ENCODE measurements at places on chromosomes 5 and 9.

- DNase-seq: no peak
Observed at GRCh38 chr5:106964132-106964531, 706.6 kb downstream of the EFNA5 start.

DNA sequence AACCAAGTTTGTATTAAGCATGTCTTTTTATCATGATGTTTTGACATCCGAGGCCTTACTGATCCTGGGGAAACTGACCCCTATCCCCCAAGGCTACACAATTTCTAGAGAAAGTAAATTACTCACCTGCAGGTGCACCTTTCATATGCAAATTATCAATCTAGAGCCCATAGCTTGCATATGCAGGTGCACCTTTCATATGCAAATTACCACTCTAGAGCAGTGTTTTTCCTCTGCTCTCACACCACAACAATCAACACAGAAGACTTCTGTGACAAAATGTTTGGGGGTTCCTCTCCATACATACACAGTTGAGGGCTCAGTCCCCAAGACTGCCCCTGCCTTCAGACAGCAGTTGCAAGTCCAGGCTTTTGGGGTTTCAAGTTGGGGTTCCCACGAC lies 203.7 kb upstream of the RORB start:
- DNase-seq: no peak

DNA sequence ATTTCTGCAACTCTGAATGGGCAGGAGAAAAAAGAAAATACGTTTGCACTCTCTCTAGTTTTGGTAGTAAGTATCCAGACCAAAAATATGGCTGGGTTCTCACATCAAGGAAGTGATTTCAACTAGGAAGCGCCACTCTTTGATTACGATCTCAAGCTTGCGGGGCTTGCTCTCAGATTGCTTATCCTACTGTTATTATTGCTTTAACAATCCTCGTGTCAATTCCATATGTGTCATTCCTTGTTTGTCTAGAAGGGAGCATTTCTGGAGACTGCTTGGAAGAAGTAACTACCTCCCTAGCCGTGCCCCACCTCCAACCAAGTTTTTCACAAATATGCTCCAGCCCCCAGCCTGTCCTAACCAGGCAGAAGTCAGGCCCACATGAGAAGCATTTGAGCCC lies 3.5 kb downstream of the PRUNE2 start:
- DNase-seq: no peak

DNA sequence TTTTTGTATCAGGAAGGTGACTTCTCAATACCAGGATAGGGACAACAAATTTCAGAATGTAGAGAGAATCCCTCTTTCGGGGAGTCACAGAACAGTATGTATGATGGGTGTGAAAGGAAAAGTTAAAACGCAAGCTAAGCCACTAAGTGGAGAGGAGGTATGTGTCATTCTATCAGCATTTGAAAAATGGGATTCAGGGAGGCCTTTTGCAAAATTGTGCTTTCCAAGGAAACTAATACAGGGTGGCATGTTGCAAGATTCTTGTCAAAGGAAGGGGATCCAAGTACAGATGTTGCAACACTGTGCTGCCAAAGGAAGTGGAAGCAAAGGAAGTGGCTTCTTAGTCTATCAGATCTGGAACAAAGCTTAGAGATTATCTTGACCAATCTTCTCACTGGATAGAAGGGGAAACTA lies 12.6 kb upstream of the TNIP1 start:
- no peak for DNase-seq

DNA sequence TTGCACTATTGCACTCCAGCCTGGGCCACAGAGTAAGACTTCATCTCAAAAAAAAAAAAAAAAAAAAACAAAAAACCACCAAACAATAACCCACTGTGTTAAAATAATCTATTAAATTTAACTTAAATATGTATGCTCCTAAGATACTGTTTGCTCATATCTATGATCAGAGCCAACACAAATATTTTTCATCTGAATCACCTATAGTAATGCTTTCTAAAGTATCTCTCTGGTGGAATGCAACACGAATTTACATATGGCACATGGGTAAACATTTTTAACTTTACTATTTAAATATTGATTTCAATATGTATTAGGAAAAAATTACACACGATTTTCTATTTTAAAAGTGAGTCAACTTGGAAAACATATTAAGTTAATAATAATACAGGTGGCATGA lies 196.4 kb downstream of the RFX3 start:
- DNase-seq: no peak

DNA sequence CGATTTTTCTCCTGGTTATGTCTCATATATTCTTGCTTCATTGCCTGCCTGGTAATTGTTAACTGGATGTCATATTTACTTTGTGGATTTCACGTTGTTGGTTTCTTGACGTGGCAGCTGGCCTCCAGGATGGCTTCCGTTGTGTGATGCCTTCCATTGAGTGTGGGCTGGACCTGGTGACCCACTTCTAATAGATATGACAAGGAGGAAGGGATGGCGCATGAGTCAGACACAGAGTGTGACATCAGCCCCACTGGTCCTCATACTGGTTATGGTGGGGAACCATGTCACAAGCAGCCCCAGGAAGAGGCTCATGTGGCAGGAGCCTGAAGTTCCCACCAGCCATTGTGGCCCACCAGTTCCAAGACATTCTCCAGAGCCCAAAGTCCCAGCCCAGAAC lies 6.4 kb upstream of the PAEP start:
- DNase-seq: no peak

GRCh38 chr5:157347301-157348048 lies 81.6 kb downstream of the CYFIP2 start:
- no peak for DNase-seq

DNA sequence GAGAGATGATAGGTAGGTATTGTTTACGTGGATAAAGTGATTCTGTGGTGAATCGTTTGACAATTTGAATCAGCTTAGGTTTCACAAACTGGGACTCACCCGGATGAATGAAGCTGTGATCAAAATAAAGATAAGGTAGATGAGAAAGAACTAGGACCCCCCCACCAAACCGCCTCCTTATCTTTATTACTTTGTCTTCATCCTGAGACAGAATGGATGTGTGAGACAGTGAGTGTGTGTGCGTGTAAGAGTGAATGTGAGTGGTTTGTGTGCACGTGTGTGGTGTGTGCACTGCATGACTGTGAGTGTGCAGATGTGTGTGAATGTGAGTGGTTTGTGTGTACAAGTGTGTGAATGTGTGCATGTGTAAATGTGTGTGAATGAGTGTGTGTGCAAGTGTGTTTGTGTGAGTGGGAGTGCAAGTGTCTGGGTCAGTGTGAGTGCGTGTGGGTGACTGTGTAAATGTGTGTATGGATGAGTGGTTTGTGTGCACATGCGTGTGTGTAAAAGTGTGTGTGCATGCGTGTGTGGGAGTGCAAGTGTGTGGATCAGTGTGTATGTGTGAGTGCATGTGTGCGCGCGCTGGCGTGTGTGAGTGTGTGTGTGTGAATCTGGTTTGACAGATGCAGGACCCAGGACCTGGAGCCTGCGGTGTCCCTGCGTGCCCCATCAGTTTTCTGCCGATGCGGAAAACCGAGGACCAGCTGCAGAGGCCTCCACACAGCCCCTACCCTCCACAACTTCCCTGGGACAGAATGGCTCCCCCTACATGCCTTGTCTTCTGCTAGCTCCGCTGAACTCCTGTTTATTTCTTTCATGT lies 11.4 kb upstream of the ENG start:
- no peak for DNase-seq

GRCh38 chr5:139664727-139665351 lies 16.7 kb downstream of the CXXC5 start:
- no peak for DNase-seq

- no peak for DNase-seq
Observed at GRCh38 chr5:76590027-76590426, 33.2 kb downstream of the F2RL2 start.

- no peak for DNase-seq
Observed at GRCh38 chr9:92656537-92656925, 13.4 kb downstream of the IPPK start.

- no peak for DNase-seq
Observed at GRCh38 chr9:97908705-97909104, 13.6 kb downstream of the TRMO start.

- no peak for DNase-seq
Observed at GRCh38 chr5:89613222-89613956, 730.4 kb upstream of the MEF2C start.

- DNase-seq: no peak
Observed at GRCh38 chr9:111630182-111630963, 761 bp upstream of the DNAJC25 start.

DNA sequence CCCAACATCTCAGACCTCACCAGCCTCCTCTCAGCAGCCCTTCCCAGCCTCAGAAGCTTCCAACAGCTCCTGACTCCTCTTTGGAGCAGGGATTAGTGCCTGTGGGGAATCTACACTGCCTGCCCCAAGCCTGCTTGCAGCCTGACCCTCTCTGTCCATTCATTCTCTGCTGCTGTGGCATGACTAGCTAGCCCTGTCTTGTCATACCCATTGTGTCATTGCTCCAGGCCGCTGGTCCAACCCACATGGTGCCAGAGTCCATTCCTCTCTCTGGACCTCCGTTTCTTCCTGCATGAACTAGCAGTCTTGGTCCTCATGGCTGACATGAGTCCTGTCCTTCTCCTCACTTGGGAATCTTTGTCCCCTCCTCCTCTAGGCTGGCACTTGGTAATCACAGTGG lies 12.8 kb upstream of the RXRA start:
- no peak for DNase-seq

DNA sequence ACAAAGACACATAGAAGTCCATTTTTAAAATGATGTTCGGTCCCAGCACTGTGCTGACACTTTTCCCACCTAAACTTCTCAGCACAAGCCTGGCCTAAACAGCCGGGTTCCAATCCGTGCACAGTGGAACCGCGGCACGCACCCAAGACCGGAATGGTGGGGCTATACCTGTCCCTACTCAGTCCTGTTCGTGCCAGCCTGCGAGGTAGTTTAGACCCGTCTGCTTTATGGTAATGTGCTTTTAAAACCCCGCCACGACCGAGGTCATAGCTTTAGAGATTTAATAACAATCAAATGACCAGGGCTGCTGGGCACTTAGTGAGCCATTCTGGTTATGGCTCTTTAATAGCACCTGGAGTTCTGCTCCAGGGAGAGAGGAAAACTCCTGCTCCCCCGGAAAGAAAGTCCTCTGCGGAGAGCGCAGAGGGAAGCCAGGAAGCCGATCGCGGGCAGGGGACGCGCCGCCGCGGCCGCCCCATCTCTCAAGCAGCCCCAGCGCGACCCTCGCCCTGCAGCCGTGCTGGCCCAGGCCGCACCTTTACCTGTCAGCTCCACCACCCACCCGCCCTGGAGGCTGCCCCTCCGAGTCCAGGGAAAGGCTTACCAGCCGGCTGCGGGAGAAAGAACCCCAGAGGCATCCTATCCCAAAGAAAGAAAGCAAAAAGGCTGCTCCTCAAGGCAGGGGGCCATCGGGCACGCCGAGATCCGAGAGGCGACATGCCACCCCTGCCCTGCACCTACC lies 511 bp downstream of the ARL15 start:
- DNase-seq: peak; percentile 72

DNA sequence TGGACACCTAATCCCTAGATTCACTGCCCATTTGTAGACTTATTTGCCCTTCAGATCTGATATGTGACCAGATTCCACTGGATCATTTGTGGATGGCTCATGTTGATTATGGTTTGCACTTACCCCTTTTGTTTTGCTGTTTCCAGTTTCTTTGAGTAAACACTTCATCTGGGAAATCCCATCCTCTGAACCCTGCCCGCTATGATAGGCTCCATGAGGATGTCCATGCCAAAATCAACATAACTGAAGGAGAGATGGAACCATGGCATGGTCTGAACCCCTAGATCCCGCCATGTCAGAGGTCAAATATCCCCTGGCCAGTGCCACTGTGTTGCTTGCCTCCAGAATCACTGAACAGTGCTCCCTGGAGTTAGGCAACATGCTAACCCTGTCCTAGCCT lies 11.7 kb upstream of the FEM1C start:
- no peak for DNase-seq

GRCh38 chr5:59816654-59817300 lies 76.7 kb downstream of the PDE4D start:
- no peak for DNase-seq

- DNase-seq: no peak
Observed at GRCh38 chr5:157606046-157606445, 30.5 kb upstream of the ADAM19 start.

DNA sequence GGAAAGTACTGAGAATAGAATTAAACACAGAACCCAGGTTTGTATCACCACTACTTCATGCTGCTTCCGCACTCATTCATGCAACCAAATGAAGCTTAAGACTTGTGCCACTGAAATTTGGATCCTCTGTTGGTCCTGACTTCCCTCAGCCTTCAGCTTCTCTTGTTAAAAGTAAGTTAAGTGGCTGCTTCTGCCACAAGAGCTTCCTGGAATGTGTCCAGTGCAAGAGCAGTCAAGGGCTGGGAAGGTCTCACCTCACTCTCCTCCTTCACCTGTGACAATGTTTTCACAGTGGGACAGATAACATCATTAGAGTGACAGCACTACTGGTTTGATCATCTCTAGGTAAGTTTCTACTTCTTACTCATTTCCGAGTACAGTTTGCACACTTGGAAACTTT lies 7.9 kb downstream of the SNCAIP start:
- DNase-seq: no peak

- no peak for DNase-seq
Observed at GRCh38 chr9:113624721-113625120, 161.2 kb downstream of the RGS3 start.

GRCh38 chr5:76245590-76245989 lies 157.5 kb upstream of the IQGAP2 start:
- DNase-seq: no peak

DNA sequence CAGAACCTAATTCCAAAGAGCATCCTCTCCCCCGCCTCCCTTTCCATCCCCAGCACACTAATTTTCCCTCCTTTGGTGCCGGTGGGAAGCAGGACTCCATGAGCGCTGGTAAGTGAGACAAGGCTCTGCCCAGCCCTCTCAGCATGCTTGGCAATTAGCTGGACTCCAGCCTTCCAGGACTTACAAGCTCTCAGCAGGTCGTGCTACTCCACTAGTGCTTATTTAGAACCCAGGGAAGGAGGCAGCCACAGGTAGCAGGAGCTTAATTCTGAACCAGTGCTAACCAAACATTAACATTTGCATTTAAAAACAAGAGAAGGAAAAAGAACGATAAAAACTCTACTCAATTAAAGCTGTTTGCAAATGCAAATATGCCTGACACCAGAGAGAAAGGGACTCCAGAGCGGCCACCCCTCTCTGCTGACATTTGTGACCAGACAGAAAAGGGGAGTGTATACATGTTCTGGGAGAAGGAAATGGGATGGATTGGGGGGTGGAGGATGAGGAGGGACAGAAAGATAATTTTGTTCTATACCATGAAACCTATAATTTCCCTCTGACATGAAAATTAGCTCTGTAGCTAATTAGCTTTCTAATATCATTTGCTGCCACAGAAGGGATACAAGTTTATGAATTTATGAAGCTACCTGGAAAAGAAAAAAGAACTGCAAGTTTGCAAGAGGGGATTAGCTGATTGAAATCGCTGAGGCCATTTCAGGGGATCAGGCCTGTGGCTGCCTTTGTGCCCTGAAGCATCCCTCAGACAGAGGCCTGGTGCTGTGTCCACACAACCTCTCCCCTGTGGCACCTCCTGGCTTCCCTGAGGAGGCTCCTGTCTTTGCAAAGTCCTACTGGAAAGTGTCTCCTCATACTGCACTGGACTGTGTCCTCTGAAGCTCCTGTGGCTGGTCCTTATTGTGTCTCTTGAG lies 266.3 kb downstream of the SEC61B start:
- peak; percentile 68 for DNase-seq

Data from NCI-H146 (cell line).